ENCODE measurements at places on chromosomes 3 and 15. TPM values are rescaled to one million over a fixed set of nuclear protein-coding genes. Genes with fewer than 3 reads are reported as not detected.

IL5RA gene
- total RNA-seq, result 0.99 TPM

BFSP2 gene
- not detected for total RNA-seq

IGSF11 gene
- total RNA-seq, result 0.58 TPM

AHSG gene
- total RNA-seq, result not detected

RTP1 gene
- not detected for total RNA-seq

SLC12A1 gene
- not detected for total RNA-seq

KBTBD13 gene
- not detected for total RNA-seq

CPEB1 gene
- 0.61 TPM for total RNA-seq

FOXL2 gene
- total RNA-seq, result not detected

RNF13 gene
- total RNA-seq, result 39.1 TPM

ADAMTS7 gene
- total RNA-seq, result 0.30 TPM

MESP2 gene
- total RNA-seq, result not detected

MRAS gene
- total RNA-seq, result 0.47 TPM

C3orf85 gene
- total RNA-seq, result not detected

SH3BP5 gene
- 17.7 TPM for total RNA-seq

SLC28A1 gene
- total RNA-seq, result not detected

TICRR gene
- total RNA-seq, result 0.05 TPM

CBLB gene
- 112 TPM for total RNA-seq

ASB14 gene
- total RNA-seq, result not detected

TMEM115 gene
- total RNA-seq, result 19.0 TPM

RARB gene
- not detected for total RNA-seq

GRIP2 gene
- total RNA-seq, result not detected

P3H2 gene
- total RNA-seq, result not detected

OR5K2 gene
- total RNA-seq, result not detected

LEKR1 gene
- 1.0 TPM for total RNA-seq

SLC22A14 gene
- not detected for total RNA-seq

NCK1 gene
- 52.9 TPM for total RNA-seq

FBXL2 gene
- not detected for total RNA-seq

MYZAP gene
- 1.1 TPM for total RNA-seq

SERPINI2 gene
- total RNA-seq, result not detected

CASR gene
- 0.03 TPM for total RNA-seq

IQCH gene
- 0.85 TPM for total RNA-seq

FOXL2NB gene
- not detected for total RNA-seq

PLCH1 gene
- 0.20 TPM for total RNA-seq

CIP2A gene
- 2.7 TPM for total RNA-seq

LRRC31 gene
- total RNA-seq, result not detected

Data from CD4-positive, alpha-beta T cell (primary cell).